ENCODE measurements at places on chromosomes 4 and X. TPM values are rescaled to one million over a fixed set of nuclear protein-coding genes. Genes with fewer than 3 reads are reported as not detected.

The GABRQ gene
- total RNA-seq, result not detected

The TLR1 gene
- 3.4 TPM for total RNA-seq

The FUNDC2 gene
- 366 TPM for total RNA-seq

GRCh38 chr4:35965300-35965699 is 279.0 kb downstream of the ARAP2 start:
- no peak for DNase-seq

DNA sequence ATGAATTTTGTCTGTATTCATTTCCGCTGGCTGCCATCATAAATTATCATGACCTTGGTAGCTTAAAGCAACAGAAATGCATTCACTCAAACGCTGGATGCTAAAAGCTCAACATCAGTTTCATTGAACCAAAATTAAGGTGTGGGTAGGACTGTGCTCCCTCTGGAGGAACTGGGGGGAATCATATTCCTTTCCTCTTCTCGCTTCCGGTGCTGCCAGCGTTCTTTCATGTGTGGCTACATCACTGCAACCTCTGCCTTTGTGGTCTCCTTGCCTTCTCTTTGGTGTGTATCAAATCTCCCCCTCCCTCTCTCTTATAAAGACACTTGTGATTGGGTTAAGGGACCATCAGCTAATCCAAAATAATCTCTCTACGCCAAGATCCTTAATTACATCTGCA is 39.5 kb downstream of the NEIL3 start:
- no peak for DNase-seq

GRCh38 chr4:7984286-7984925 is 44.7 kb upstream of the AFAP1 start:
- DNase-seq, result peak; percentile 40

DNA sequence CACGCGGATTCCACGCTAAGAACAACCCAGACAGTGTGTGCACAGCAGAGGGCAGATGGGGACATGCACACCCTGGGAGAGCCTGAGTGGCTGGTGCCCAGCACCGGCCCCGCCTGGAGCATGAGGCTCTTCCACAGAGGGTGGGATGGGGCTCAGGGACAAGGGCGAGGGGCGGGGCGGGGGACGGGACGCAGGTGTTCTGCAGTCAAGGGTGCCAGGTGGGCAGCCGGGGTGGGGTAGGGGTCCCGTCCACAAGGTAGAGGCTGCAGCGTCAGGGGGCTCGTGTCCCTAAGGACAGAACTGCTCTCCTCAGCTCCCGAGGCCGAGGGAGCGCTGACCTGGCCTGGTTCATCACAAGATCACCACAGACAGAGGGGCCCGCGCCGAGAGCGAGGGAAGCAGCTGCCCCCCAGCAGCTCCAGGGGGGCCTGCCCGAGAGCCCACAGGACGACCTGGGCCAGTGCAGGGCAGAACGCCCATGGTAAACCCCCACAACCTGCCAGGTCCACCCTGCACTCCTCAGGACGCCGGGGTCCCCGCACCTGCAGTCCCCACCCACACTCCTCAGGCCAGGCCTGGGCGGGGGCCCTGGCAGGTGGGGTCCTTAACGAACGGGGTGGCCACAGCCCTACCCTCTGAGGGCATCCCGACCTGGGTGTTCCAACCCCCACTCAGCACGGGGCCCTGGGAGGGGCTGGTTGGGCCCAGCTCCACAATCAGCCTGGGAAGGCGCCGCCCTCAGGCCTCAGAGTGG is 26.7 kb downstream of the CTBP1 start:
- no peak for DNase-seq

DNA sequence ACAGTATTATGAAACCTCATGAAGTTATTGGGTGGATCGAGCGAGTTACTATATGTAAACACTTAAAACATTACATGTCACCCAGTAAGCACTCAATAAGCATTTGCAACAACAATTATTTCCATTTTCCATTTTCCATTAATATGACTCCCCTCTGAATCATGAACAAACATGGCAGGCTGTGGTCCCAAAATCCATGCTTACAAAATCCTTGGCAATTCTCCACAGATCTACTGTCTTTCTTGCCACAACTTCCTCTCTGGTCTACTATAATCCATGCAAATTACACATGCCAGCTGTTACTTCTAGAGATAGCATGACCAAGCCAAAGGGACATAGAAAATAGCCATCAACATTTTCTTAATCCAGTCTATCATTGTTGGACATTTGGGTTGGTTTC is 22.0 kb downstream of the ASB11 start:
- no peak for DNase-seq

The SRD5A3 gene
- 8.3 TPM for total RNA-seq

The POLA1 gene
- 5.9 TPM for total RNA-seq

- no peak for DNase-seq
Observed at GRCh38 chr4:72063726-72064125, 31.9 kb downstream of the NPFFR2 start.

The PNMA6A gene
- total RNA-seq, result 3.0 TPM

GRCh38 chr4:4941751-4942150 is 77.5 kb downstream of the CYTL1 start:
- DNase-seq, result no peak

DNA sequence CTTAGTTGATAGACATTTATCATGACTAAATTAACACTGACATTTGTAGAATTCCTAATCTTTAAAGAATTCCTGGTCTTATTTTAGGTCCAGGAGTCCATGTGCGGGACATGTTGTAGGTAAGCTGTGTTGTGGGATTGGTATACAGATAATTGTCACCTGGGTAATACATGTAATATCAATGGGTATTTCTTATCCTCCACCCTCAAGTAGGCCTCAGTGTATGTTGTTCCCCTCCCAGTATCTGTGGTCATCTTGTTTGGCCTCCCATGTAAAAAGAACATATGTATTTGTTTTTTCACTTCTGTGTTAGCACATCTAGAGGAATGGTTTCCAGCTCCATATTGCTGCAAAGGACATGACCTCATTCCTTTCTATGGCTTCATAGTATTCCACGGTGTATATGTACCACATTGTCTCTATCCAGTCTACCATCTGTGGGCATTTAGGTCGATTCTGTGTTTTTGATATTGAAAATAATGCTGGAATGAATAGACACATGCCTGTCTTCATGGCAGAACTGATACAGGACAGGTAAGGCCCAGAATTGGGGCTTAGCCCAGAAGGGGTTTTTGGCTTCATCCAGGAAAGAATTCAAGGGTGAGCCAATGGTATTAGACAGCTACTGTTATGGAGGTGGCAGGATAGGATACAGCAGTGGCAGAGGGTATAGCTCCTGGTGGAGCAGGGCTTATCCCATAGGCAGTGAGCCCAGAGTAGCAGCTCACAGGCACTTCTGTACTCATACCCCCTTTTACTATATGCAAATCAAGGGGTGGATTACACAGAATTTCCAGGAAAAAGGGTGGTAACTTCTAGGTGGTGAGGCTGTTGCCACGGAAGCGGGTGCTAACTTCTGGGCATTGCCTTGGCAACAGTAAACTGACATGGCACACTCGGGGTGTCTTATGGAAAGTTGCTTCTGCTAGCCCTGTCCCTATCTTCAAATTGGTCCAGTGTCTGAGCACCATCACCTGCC is 66.1 kb upstream of the WDR1 start:
- DNase-seq, result no peak

The CABS1 gene
- total RNA-seq, result not detected

- no peak for DNase-seq
Observed at GRCh38 chrX:124651031-124651430, 304.7 kb downstream of the SH2D1A start.

DNA sequence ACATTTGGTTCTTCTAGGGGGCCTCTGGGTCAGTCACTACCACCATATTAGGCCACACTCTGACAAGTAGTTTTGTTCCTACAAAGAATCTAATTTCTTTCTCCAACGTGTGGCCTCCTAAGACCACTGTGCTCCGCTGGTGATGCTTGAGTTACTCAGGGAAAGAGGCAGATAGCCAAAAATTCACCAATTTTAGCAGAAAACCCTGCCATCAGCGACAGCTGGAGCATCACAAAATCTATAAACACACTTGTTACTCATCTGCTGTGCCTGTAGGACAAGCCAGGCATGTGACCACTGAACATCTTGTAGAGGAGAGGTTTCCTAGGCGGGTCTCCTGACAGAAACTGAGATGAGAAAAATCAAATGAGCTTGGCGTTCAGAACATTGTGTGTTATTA is 105.4 kb downstream of the SYNPO2 start:
- no peak for DNase-seq

DNA sequence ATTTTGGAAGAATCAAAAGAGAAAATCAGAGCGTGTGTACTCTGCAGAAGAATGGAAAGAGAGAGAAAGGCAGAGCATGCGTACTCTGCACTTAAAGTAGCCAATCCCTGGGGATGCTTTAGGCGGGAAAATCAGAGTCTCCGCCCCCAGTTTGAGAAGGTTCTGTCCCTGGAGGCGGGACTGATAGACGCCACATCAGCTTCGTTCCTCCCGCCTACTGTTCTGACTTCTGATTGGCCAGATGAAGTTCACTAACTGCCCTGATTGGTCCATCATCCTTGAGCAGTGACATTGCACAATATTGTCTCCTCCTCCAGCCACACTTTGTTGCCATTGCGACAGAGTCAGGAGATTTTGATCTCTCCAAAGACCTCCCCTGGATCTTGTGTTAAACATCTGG is 23.8 kb downstream of the SSX1 start:
- no peak for DNase-seq

GRCh38 chr4:138935-139334 is 14.6 kb downstream of the ZNF718 start:
- DNase-seq, result no peak

- DNase-seq, result no peak
Observed at GRCh38 chr4:161949946-161950725, 213.7 kb downstream of the FSTL5 start.

DNA sequence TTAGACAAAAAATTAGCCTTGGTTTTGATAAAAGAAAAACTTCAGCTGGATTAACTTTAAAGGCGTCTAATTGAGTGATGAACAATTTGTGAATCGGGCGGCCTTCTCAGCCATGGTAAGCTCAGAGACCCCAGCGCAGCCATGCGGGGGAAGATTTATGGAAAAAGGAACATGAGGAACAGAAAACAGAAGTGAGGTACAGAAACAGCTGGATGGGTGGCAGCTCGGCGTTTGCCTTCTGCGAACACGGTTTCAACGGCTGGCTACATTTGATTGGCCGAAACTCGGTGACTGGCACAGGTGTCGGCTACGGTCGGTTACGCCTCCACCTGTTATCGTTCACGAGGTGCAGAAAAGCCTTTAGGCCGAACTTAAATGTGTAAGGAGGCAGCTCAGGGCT is 401.4 kb upstream of the FAT1 start:
- DNase-seq, result no peak

DNA sequence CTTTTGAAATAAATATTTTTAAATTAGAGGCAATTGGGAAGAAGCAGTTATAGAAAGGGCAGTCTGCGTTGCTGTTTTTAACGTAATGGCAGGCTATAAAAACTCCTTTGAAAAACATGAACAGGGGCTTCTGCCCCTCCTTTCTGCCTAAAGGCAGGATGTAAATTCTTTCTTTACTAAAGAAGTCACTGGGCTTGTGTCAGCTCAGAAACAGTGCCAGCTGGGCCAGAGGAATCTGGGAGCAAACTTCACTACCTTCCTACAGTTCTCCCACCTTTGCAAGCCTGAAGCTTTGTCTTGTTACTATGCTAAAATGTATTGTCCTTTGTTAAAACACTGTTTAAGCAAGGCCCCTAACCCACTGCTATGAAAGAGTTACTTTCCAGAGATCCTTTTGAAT is 1664.8 kb downstream of the RPA4 start:
- no peak for DNase-seq

The CDX4 gene
- total RNA-seq, result not detected

DNA sequence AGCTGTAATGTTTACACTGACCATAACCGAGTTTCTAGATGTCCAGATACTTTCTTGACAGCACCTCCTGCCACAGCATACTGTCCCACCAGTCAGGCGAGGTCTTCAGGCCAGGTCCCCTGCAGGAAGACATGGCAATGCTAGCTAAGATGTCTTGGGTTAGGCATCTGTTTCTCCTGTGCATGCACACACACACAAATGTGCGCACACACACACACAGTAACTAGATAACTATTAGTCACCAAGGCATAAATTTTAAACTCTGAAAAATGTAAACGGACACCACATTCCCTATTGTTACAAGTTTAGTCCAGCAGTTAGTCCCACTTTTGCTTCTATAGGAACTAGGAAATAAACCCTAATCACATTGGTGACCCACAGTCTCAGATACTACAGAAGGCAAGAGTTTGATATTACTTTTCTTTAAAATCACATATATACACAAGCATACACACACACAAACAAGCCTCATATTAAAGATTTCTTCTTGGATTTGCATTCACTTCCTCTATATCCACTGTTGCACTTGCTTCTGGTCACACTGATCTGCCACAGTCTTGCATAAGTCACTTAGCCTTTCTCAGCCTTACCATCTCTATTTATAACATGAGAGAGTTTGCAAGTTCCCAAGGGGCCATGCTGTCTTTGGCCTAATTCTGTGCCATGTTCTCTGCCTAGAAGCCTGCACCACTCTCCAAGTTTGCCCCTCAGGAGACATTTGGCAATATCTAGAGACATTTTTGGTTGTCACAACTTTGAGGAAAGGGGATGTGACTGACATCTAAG is 32.2 kb downstream of the IL21 start:
- DNase-seq, result no peak

GRCh38 chr4:74473155-74473811 is 28.3 kb downstream of the AREG start:
- no peak for DNase-seq

The PLAC8 gene
- total RNA-seq, result 0.75 TPM

- no peak for DNase-seq
Observed at GRCh38 chr4:14850455-14851097, 151.7 kb upstream of the CPEB2 start.

DNA sequence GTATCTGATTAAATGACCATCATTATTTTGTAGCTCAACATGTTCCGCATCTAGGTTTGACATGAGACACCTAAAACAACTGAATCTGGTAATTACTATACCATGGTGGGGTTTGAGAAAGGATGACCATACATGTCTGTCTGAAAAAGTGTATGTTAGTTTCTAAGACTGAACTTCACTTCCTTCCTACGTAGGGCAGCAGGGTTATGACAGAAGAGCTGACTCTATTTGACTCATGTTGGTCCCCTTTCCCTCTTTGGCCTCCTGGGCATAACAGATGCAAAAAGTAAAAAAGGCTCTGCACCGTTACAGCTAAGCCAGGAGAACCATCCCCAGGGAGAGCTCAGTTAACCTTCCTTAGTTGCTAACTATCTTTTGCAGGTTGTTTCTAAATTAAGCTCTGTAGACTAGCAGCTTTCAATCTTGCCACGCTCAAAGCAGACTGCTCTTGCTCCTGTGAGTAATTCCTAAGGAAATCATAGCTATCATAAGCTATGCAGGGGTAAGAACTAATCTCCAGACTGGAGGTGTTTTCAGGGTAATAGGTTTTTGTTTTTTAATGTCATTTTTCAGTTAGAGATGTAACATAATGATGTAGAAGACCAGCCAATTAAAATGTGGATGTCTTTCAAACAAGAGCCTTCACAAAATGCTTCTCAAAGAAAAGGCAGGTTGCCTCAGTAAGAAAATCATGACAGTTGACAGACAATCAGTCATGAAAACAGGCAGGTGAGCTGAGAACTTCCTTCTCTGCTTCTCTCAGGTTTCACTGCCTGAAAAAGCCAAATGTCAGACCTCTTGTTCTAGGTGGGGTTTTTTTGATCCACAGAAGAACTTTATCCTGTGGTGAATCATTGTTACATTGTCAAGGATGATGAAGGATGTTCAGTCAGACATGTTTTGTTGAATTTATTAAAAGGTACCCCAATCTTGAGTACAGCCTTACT is 66.9 kb upstream of the DAPP1 start:
- DNase-seq, result no peak

Measured in Right ventricle myocardium superior (tissue), 1 donor.